ENCODE measurements at places on chromosomes 5 and 9. TPM values are rescaled to one million over a fixed set of nuclear protein-coding genes. Genes with fewer than 3 reads are reported as not detected.
A peak's percentile ranks its signal among the peaks of the same experiment; 100 is the strongest.

The PRLR gene
- total RNA-seq: 38.6 TPM

The OMD gene
- total RNA-seq: 0.88 TPM

The CCL21 gene
- total RNA-seq: 27.3 TPM

The IL3 gene
- 0.25 TPM for total RNA-seq

The NUP214 gene
- total RNA-seq: 43.8 TPM

The ZNF782 gene
- total RNA-seq: 4.5 TPM

DNA sequence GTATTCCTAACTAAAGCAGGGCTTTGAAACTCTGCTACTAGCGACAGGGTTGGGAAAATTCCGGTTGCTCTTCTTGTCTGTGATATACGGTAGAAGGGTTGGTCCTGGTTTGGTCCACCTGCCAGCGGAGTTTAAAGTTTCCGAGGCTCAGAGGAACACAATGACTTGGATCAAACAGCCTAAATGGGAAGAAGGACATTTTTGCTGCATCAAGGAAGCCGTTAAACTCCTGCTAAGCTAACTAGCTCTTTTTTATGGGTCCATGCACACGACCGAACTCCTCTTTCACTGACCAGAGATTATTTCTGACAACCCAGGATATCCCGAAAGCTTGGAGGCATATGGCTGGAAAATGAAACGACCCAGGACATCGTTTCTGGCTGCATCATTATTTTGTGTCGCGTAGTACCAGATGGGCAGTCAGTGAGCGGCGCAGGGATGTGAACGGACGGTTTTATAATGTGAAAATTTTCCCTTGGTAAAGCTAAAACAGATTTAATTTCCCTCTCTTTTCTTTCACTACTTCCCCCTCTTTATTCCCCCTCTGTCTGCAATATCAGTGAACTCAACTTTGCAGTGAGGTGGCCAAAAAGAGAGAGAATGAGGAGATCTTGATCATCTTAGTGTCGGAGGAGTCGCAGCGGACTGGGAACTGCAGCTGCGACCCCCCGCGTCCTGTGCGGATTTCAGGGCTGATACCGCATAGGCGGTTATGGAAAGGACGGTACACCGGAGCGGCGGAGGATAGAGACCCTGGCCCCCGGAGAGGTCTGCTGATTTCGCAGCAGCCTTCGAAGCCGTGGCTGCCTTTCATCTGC, at the start of gene LURAP1L:
TSS of gene LURAP1L (plus strand) at position 160 of the 818 bp plus-strand sequence. CDS start 696 bp downstream, outside the sequence.
- no peaks in the 10 kb centered on the region for H3K36me3 ChIP-seq
- H3K27ac ChIP-seq: peak within 1 kb of the TSS; percentile 96
- no peaks in the 10 kb centered on the region for H3K27me3 ChIP-seq

GRCh38 chr5:139708877-139709581, 60.9 kb downstream of the CXXC5 start:
- H3K36me3 ChIP-seq: no peaks in the 10 kb centered on the region
- peaks cover 10% of the 10 kb centered on the region for H3K4me1 ChIP-seq
- peak overlapping the region; percentile 13 for H3K4me3 ChIP-seq
- peaks cover 22% of the 10 kb centered on the region for H3K27me3 ChIP-seq
- H3K27ac ChIP-seq: no peak overlapping the region
- DNase-seq: peak; percentile 50

DNA sequence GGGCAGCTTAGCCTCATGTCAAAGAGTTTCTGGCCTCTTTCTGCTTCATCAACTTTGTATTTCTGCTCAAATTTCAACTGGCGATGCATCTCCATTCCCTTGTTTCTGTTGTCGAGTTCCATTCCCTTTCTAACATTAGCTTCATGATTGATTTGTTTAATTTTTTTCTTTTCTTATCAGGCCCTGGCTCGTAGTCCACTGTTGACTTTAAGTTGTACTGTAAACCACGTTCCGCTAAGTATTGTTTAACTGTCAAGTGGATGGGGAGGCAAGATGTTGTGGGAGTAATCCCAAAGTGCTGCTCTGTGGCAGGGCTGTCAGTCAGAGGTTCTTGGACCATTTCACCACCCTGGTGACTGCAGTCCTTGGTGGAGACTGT, 309.1 kb downstream of the PSAT1 start:
- H3K36me3 ChIP-seq: no peaks in the 10 kb centered on the region
- no peaks in the 10 kb centered on the region for H3K27me3 ChIP-seq
- no peak overlapping the region for H3K27ac ChIP-seq
- DNase-seq: no peak

GRCh38 chr9:109317311-109317978, 3.4 kb downstream of the EPB41L4B start:
- no peaks in the 10 kb centered on the region for H3K36me3 ChIP-seq
- H3K4me3 ChIP-seq: no peak overlapping the region
- peak overlapping the region; percentile 83 for H3K27ac ChIP-seq
- peak; percentile 63 for DNase-seq
- H3K4me1 ChIP-seq: peaks cover 7% of the 10 kb centered on the region
- peaks cover 10% of the 10 kb centered on the region for H3K27me3 ChIP-seq

DNA sequence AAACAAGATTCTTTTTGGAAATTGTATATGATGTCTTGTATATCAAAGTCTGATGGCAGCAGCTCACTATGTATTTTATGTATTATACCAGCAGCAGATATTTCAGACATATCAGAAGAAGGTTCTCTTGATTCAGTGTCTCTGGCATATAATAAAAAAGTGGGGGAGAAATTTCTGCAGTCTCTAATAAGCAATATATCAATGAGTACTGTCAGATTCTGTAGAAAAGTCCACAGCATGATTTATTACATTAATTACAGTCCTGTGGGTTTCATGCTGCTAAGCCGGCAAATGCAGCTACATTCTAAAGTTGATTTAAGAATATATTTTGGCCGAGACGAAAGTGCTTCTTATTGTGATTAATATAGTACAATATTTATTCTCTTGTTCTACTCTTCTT, 113.1 kb downstream of the KIAA1958 start:
- no peaks in the 10 kb centered on the region for H3K4me1 ChIP-seq
- H3K4me3 ChIP-seq: no peak overlapping the region
- H3K36me3 ChIP-seq: no peaks in the 10 kb centered on the region
- no peaks in the 10 kb centered on the region for H3K27me3 ChIP-seq

- DNase-seq: no peak
- H3K4me1 ChIP-seq: no peaks in the 10 kb centered on the region
- no peak overlapping the region for H3K27ac ChIP-seq
- no peak overlapping the region for H3K4me3 ChIP-seq
- no peaks in the 10 kb centered on the region for H3K36me3 ChIP-seq
Measured at GRCh38 chr5:84131372-84131771, 253.3 kb downstream of the EDIL3 start.

- H3K4me3 ChIP-seq: no peak overlapping the region
- no peaks in the 10 kb centered on the region for H3K4me1 ChIP-seq
- H3K27me3 ChIP-seq: no peaks in the 10 kb centered on the region
- H3K36me3 ChIP-seq: no peaks in the 10 kb centered on the region
Measured at GRCh38 chr9:121682201-121682600, 30.8 kb downstream of the DAB2IP start.

DNA sequence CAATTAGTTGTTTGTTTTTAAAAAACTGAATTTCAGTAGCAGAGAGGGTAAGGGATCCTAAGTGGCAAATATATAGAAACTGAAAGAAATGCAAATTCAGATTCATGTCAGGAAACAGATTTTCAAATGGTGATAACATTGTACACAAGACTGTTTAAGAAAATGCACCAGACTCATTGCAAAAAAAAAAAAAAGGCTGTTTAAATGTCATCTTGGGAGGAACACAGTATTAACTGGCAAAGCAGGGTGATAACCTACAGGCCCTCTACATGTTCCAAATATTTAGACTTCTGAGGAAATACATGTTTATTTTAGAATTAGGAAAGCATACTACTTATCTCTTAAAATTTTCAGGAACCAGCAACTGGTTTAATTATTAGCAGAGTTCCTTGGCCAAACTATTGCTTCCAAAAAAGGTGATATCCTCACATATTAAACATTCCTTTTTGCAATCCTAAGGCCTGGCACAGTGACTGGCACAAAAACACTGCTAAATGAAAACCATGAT, 114.5 kb downstream of the TSSK1B start:
- H3K36me3 ChIP-seq: no peaks in the 10 kb centered on the region
- H3K27ac ChIP-seq: no peak overlapping the region
- DNase-seq: no peak
- no peak overlapping the region for H3K4me3 ChIP-seq
- H3K4me1 ChIP-seq: no peaks in the 10 kb centered on the region

DNA sequence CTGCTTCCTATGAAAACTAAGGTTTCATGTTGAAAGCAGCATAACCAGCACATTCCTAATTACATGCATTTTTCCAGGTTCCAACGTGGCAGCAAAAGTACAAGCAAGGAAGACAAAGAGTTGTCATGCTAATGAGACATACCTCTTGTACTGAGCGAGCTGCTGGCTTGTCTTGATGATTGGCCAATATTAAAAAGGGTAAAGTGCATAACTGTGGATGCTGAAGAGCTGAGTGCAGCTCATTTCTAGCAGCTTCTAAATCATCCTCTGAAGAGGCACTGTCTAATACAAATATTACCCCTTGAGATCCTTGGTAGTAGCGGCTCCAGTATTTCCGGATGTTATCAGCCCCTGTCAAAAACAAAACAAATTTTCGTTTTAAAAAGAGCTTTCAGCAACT, 197.3 kb downstream of the ARL15 start:
- H3K4me1 ChIP-seq: no peaks in the 10 kb centered on the region
- no peaks in the 10 kb centered on the region for H3K36me3 ChIP-seq
- no peak for DNase-seq
- H3K27me3 ChIP-seq: no peaks in the 10 kb centered on the region
- H3K27ac ChIP-seq: no peak overlapping the region

DNA sequence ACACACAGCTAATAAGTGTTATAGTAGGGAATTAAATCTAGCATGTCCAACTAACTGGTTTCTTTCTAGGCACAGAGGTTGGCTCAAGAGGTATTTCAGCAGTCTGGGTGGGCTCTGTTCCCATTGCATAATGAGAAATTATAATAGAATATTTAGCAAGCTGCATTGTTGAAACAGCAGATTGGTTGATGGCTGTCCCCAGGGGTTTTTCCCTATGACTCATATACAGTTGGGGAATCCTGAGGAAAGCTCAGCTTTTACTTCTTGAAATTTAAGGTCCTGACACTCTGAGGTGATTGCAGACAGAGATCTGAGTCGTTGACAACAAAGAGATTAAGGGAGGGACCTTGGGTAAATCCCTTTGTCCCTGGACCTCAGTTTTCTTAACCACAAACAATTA, 38.3 kb upstream of the TNFSF8 start:
- no peak overlapping the region for H3K27ac ChIP-seq
- no peaks in the 10 kb centered on the region for H3K36me3 ChIP-seq
- no peaks in the 10 kb centered on the region for H3K4me1 ChIP-seq
- H3K4me3 ChIP-seq: no peak overlapping the region
- DNase-seq: no peak

All from colonic mucosa (tissue), 4 donors.